ENCODE measurements at places on chromosomes 3 and 15.

GRCh38 chr15:39631357-39631756 lies 50.5 kb downstream of the THBS1 start:
- no peak for DNase-seq

- DNase-seq: no peak
Observed at GRCh38 chr3:175591375-175591774, 732.2 kb downstream of the NAALADL2 start.

GRCh38 chr3:188031121-188031520 lies 122.8 kb upstream of the LPP start:
- no peak for DNase-seq

DNA sequence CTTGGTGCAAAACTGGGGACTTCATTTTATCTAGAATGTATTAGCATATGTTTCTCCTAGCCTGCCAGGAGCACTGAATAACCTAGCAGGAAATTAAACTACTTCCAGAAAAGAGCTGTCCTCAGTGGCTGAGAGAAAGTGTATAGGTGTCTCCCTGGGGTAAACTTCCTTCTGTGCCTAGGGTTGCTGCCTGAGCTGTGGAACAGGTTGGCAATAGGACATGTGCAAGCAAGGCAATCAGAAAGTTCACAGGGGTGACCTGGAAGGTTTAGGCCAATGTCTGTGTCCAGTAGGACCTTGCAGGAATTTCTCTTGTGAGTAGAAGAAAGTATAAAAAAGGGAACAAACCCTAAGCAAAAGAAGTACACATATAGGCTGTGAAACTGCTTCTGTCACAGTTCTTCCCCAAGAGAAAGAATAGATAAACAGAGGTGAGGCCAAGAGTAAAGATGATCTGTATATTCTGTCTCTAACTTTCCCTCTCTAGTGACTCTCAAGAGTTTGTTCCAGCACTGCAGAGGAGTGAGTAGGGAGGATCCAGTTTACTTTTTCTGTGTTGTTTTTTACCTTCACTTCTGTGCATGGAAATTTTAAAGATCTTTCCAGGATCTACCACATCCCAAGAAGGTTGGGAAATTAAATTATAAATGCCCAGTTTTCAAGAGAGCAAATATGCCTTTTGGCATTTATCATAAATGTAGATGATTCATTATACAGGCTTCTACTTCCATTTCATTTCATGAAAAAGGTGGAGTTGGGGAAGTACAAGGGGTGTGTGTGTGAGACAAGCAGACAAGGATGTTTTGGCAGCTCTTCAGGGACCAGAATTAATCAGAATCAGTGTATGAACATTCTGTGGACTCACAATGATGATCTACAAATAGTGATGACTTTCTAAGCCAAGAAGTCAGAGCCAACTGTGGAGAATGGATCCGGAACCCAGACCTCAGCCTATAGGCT lies 155.2 kb downstream of the RBPMS2 start:
- DNase-seq: no peak

- DNase-seq: no peak
Observed at GRCh38 chr15:82535566-82536408, 4.5 kb downstream of the RPS17 start.

- no peak for DNase-seq
Observed at GRCh38 chr3:64266065-64266931, 41.0 kb upstream of the PRICKLE2 start.

DNA sequence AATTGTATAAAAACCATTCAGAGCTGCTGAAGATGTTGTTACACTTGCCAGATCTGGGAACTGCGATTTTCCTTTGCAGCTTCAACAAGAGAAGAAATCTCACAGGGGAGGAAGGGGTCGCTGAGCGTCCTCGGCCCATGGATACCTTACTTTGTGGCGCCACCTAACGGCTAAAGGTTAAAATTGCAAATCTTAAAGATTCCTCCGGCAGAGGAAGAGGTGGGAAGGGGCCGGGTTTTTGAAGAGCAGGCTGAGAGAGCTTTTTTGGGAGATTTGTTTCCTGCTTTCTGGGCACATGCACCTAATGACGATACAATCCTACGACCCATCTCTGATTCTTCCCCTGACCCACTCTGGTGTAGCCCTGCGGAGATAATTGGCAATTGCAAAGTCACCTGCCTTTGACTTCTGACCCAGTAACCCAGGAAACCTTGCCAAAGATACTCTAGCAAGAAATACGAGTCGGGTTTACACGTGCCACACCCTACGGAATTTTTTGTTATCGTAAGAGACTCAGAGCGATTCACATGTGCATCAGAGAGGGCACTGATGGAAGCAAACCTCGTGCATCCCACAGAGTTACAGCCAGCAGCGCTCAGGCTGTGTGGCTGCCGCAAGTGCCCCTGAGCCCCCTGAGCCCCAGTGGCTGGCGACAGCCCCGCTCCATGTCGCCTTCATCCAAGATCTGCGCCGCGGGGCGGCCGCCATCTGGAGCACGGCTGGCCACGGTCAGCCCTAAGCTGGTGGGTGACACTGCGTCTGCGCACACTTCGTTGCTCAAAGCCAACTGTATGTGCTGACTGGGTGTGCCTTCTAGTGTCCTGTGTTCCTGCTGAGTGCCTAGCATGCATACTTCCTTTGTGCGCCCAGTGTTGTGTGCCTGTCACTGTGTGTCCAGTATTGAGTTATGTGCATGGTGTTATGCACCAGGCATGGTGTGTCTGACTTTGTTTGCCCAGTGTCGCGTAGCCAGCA lies 55.2 kb upstream of the CHRNA7 start:
- DNase-seq: no peak

GRCh38 chr3:42556089-42556632 lies 25.6 kb downstream of the SEC22C start:
- DNase-seq: no peak

- DNase-seq: no peak
Observed at GRCh38 chr15:67512140-67512539, 8.8 kb upstream of the C15orf61 start.

DNA sequence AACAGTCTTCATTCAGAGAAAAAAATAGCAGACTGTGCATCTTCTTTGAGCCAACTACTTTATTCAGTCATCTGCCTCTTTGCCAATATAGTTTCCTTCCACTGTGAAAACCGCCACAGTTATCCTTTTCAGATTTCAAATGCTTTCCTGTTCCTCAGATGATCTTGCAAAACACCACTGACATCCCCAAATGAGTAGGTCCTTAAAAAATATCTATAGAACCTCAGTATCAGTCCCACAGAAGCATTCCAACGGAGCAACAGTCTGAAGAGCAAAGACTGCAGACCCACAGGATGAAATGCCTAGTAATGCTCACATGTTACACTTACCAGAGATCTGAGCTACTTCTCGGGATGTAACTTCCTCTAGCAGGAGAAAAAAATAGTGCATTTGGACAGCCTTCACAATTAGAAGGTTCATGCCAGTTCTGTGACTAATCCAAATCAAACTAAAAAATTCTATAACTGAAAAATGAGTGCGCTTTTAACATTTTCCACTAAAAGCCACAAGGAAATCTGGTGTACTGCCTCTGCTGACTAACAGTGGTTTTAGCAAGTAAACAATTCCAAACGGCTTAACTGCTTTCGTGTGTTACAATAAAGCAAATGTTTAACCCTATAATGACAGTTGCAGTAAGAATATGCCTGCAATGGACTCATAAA lies at the start of gene ANKRD28:
ANKRD28 (minus strand) TSS at position 338 of the 662 bp plus-strand sequence. CDS start 1,458 bp downstream, outside the sequence.
- DNase-seq: no peak

DNA sequence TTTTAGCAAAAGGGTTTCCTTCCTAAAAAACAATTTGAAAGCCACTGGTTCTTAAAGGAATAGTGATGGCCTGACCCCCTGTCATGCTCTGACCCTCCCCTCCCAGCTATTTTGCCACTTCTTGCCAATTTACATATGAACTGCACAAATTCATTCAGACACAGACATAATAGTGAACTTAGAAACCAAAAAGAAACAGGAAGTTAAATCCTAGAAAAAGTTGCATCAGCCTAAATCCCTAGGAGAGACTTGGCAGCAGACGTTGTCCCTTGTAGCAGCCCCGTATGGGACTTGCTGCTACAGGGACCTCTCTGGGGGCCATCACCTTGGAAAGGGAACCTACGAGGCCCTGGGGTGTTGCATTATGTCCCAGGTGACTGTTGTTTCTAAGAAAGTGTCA lies 14.3 kb upstream of the PDE8A start:
- no peak for DNase-seq

GRCh38 chr3:146223401-146224373 lies 27.2 kb downstream of the PLSCR4 start:
- no peak for DNase-seq

DNA sequence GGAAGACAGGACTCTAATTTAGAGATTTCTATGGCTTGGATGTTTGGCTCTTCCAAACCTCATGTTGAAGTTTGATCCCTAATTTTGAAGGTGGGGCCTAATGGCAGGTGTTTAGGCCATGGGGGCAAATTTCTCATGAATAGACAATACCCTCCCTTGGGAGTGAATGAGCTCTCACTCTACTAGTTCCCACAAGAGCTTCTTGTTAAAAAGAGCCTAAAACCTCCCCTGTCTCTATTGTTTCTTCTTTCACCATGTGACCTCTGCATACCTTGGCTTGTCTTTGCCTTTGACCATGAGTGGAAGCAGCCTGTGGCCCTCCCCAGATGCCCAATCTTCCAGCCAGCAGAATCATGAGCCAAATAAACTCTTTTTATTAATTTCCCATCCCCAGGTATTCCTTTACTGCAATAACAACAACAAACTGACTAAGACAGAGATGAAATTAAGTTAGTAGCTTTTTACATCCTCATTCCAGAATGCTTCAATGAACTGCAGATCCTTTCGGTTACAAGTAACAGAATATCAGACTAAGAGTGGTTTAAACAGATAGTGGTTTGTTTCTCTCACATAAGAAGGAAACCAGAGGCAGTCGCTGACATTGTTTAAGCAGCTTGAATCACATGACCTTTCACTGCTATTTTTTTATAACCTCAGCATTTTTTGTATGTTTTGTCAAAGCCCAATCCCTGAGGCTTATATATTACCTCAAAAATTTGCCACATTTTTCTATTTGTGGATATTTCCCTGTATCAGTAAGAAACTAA lies 1013.3 kb upstream of the SEMA6D start:
- no peak for DNase-seq

DNA sequence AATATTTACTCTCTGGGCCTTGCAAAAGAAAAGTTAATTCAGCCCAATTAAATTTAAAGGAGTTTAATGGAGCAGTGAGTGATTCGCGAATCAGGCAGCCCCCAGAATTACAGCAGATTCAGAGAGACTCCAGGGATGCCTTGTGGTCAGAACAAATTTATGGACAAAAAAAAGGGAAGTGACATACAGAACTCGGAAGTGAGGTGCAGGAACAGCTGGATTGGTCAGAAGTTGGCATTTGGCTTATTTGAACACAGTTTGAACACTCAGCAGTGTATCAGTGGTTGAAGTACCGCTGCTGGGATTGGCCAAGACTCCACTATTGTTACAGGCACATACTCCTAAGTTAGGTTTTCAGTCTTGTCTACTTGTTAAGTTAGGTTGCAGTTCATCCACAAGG lies 145.0 kb upstream of the GAP43 start:
- DNase-seq: no peak

DNA sequence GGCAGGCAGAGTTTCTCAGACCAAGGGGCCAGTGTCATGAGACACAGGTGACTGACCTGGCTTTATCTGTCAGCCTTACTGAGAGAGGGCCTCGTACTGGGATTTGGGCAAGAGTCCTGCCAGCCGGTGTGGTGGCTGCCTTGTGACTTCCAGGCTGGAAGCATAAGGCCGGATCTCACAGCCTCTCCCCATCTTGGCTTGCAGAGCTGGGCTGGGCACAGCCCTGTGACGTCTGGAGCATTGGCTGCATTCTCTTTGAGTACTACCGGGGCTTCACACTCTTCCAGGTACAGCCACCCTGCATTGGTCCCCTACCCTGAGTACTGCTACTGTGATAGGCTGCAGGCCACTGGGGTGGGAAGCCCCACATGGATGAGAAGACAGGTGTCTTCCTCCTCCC lies 12.1 kb downstream of the CLK3 start:
- no peak for DNase-seq

DNA sequence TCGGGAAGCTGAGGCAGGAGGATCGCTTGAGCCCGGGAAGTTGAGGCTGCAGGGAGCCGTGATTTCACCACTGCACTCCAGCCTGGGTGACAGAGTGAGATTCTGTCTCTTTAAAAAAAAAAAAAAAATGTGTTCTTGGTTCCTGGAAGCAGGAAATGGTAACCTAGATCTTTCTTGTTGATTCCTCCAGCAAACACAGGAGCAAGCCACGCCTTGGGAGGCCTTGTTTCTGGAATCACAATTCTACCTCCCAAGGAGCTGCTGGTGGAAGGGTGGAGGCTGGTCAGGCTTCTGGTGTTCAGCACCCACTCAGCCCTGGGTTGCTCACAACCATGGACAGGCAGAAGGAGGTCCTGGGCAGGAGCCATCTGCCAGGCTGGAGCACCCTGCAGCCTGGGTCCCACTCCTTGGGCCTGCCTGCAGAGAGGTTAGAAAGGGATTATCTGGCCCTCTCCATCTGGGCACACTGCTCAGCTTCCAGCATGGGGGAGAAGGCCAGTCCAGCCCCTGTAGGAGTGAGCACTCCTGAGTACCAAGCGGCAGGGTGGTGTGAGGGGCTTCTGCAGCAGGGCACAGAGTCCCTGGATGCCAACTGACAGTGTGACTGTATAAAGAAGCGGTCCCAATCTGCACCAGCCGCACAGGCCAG lies 65.6 kb downstream of the ABTB1 start:
- no peak for DNase-seq

DNA sequence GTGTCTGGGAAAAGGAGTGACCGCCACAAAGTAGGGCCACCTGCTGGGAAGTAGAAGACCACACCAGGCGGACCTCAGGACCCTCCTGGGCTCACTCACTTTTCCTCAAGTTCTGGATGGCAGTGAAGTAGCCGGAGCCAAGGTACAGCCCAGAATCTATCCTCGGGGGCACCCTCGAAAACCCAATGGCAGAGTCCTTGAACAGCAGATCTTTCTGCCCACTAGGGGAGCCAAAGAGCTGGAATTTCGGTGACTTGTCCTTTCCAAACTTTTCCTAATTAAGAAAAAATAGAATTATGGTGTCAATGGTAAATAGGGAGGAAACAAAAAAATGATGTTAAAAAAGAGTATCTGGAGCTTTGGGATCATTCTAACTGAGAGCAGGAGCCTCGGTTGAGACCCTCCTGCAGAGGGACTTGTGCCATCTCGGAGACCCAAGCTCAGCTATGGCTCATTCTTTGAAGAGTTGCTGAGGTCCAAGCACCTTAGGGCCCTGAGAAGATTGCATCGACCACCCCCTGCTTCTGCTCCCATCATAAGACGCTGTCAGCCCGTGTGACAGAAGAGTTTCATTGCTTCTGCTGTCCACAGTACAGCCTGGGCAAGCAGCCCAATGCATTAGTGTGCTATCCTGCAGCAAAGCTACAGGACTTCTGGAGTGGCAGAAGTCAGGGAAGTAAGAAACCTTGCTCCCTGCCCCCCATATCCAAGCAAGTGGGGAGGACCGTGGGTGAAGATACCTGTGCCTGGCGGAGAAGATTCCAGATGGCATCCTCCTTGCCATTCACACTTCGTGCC lies 14.8 kb downstream of the LTF start:
- DNase-seq: no peak
